ENCODE measurements at places on chromosomes 1 and 21.

- DNase-seq: no peak
Measured at GRCh38 chr1:30340934-30341333, 382.5 kb downstream of the MATN1 start.

DNA sequence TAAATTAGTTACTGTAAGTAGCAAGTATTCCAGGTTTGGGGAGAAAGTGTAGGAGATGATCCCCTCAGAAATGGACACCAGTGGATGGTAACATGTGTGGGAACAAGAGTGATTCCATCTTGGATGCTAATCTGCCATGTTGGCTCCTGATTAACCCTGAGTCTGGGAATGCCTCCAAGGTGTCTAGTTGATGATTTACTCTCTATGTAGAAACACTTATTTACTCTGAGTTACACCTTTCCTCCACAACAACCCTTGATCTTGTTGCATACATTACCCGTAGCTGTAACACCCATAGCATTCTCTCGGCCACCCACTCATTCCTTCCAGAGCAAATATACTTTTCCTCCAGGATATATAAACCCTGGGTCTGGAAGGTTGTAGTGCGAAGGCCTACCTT, 315.9 kb upstream of the GREM2 start:
- no peak for DNase-seq

- no peak for DNase-seq
Measured at GRCh38 chr1:110227774-110228173, 17.7 kb downstream of the KCNC4 start.

DNA sequence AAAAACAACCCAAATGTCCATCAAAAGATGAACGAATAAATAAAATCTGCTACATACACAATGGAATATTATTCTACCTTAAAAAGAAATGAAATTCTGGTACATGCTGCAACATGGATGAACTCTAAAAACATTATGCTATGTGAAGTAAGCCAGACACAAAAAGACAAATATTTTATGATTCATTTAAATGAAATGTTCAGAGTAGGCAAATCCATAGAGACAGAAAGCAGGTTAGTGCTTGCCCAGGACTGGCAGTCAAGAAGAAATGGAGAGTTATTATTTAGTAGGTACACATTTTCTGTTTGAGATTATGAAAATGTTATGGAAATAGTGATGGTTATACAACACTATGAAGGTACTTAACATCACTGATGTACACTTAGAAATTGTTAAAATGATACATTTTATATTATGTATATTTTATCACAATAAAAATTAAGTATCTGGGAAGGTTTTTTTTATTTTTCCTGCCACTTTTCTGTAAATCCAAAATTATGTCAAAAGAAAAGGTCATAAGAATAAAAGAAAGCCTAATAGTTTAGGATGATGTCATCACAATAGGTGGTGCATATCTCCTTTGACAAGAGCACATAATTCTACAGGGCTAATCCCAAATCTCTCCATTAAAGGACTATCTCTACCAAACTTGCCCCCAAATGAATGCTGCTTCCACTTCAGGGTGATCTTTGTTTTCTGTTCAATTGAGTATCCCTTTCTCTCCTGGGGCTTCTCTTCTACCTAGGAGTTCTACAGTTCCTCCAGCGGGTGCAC, 40.2 kb upstream of the FCER1A start:
- DNase-seq: no peak

DNA sequence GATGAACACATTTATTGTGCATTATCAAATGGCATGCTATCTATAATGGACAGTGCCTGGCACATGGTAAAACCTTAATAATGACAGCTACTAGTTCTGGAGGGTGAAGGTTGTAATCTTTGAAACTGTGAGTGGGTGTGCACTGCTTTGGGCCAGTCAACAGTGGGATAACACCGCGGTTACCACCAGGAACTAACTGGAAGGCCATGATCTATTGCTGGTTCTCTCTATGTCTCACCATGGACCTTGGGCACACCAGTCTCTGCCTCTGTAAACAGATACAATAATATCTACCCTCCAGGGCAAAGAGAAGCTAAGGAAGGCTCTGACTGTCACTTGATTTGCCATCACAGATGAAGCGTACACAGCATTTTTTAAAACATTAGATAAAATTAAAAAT, 198.6 kb upstream of the ESRRG start:
- DNase-seq: no peak

DNA sequence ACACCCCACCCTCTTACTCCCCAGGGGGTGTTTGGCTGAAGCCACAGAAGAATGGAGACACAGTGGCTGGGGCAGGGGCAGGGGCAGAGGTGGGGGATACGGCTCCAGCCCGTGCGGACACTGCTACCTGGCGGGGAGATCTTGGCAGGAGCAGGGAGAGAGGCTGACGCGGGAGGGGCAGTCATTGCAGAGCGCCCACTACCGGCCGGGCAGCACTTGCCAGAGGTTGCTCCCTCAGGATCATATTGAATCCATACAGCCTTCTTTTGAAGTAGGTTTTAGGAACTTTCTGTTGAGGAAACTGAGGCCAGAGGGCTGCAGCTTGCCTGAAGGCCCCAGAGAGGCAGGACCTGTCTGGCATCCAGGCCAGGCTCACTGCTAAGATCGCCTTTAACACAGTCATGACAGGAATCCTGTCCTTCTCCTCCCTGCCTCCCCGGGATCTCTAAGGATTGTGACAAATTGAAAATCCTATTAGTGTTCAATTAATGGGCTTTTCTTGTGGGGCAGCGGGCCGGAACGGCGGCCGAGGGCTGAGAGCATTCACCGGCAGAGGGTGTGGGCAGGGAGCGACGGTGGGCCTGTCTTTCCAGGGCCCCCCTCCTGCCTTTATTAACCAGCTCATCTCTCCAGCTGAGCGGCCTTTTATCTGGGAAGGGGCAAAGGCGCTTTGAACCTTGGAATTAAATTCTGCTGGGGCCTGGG, 65.5 kb upstream of the WNT4 start:
- DNase-seq: no peak

GRCh38 chr1:116491700-116492357, 79.0 kb downstream of the CD58 start:
- DNase-seq: no peak

DNA sequence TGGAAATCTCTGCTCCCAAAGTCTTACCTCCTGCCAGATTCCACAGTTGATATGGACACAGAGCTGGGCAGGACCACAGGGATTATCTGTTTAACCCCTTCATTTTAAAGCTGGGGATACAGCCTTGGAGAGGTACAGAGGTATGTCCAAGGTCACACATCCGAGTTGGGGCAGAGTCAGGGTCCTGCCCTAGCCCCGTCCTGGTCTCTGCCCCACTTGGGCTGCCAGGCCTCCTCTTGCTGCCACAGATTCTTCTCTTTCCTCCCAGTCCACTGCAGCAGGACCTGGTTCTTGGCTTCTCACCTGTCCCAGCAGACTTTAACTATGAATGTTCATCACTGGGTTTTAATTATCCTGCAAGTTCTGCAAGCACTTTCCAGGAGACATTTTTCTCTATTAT, 258.3 kb downstream of the MATN1 start:
- no peak for DNase-seq

- no peak for DNase-seq
Measured at GRCh38 chr1:235735621-235736020, 86.0 kb upstream of the GNG4 start.

DNA sequence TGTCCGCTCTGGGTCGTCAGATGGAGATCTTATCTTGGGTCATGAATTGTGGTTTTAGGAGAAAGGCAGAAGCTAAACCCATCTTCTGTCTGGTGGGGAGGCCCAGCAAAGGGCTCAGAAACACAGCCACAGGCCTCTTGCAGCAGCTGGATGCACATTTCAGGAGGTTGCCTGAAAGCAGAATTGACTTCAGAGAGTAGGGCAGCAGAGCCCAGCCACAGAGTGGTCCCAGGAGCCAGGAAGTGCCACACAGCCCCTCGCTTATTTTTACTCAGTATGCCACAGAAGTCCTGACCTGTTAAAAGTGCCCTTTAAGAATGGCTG, 8.3 kb upstream of the RIPK4 start:
- DNase-seq: no peak

GRCh38 chr1:227890451-227891222, 57.1 kb downstream of the WNT9A start:
- peak; percentile 3 for DNase-seq

DNA sequence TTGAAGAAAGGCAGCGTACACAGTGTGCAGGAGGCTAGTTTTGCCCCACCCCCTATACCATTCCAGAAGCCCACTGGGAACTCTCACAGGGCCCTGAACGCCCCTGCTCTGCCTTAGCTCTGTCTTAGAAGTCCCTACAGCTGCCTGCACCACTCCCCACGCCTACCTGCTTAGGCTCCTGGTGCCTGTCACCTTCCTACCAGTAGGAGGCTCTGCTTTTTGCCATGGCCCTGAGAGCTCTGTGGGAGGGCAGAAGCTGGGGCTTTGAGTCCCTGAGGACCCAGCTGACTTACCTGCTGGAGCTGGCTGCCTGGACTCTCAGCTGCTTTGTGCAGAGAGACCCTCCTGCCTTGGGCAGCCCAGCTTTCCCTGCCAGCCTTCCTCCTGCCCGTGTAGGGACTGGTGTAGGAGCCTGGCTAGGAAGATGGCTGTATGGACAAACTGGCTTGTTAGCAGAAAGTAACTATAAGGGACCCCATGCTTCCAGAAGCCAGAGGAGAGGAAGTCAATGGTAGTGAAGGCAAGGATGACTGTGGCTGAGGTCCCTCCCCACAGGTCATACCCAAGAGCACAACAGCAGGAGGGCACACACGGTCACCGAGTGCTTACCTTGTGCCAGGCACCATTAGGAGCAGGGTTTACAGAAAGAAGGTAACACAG, 9.8 kb upstream of the CELSR2 start:
- DNase-seq: no peak

DNA sequence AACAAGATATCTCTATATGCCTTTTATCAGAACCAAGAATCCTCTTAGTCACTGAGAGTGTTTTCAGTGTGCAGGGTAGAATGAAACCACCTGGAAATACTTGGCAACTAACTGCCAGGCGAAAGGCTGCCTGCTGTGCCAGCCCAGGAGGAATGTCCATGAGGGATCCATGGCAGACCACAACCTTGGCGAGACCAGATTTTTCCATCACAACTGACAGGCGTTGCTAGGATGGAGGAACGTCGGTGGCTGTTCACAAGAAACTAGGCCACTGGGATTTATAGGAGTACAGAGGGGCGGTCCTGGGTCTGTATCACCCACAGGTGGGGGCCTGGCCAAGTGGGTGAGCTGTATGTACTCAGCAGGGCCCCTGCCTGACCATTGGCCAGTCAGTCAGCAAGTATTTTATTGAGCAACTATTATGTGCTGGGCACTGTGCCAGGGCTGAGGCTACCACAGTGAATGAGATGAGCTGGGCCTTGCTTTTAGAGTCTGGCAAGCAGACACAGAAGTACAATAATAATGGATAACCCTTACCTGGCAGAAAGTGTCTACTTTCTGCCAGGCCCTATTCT, 199.4 kb downstream of the FOXD2 start:
- no peak for DNase-seq

DNA sequence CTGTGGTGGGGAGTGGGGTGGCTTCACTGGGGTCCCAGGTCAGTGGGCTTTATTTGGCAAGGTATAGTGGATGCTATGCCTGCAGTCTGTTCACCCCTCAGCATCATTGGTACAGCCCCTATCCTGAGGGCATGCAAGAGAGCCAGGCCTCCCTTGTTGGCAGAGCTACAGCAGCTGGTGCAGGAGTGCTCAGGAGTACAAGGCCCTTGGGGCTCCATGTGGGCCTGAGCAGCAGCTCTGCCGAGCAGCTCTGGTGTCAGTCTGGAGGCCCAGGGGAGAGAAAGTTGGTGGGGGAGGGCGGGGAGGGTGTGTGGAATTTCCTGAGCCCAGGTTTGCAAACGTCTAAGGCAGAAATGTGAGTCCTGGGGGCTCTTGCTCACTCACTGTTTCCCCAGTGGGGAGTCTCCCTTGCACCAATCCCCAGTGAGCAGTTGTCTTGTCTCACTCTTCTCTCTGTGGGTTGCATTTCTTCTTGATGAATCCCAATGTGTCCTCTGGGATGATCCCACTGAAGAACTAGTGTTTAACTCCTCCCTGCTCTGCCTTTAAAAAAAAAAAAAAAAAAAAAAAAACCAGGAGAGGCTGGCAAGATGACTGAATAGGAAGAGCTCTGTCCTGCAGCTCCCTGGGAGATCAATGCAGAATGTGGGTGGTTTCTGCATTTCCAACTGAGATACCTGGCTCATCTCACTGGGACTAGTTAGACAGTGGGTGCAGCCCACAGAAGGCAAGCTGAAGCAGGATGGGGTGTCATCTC, 39.5 kb upstream of the CYP4X1 start:
- no peak for DNase-seq

- no peak for DNase-seq
Measured at GRCh38 chr21:17789656-17790055, 29.5 kb downstream of the C21orf91 start.

DNA sequence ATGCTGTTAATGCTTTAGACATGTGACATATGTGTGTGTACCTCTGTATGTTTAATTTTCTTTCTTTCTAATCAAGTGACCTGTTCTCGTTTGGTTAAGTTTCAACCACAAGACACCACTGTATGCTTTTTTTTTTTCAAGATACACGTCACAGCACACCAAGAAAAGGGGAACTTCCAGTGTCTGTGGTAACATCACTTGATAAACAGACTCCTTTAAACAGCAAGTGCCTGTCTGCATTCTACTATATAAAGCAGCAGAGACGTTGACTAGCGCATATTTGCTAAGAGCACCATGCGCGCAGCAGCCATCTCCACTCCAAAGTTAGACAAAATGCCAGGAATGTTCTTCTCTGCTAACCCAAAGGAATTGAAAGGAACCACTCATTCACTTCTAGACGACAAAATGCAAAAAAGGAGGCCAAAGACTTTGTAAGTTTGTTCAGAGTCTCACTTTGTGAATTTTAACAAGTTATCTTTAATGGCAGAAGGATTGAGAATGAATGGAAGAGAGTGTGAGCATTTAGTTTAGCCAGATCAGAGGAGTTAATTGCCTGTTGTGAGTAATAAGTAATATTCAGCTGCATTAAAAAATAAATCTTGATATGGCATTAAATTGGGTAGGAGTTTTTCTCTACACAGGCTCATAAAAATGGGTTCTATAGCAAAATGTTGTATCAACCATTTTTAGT, at the start of gene RGS1:
Gene RGS1, plus strand, starts transcription at position 275 of the 691 bp plus-strand sequence. Its CDS starts 20 bp downstream, at position 295.
- DNase-seq: peak; percentile 34

- DNase-seq: no peak
Measured at GRCh38 chr1:160488347-160489058, 34.6 kb downstream of the SLAMF6 start.

DNA sequence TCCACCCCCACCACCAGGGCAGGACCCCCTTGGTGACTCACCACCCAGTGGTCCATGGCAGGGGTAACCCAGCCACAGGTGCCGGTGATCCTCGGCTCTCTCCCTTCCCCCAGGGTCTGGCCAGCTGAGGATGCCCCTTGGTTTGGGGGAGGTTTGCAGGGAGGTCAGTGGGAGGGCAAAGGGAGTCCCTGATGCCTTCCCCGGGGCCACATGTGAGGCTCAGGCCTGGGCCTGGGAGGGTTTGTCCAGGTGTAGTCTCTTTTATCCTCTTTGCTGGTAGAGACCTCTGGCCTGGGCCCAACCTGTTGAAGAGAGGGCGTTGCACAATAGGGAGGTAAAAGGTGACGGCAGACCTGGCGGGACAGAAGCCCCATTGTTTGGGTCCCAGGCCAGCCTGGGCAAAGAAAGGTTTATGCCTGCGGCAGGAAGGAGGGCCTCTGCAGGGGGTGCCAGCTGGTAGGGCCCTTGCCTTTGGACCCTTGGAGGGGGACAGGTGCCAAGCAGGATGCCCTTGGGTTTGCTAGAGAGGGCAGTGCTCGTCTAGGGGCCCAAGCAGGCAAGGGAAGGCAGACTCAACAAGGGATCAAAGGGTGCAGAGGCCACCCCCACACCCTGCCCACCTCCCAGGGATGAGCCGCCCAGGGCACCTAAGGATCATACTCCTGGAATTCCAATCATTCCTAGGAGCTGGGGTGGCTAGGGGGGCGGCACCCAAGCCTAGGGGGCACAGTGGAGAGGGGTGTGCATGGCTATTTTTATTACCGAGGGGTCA, 760 bp upstream of the TINAGL1 start:
- no peak for DNase-seq

GRCh38 chr1:78688697-78689096, 39.1 kb downstream of the IFI44 start:
- DNase-seq: no peak

Data from activated gamma-delta T cell treated with Interleukin-2 at 50 U/mL for 16 hours (primary cell).